ENCODE measurements at places on chromosomes 3 and 15.

DNA sequence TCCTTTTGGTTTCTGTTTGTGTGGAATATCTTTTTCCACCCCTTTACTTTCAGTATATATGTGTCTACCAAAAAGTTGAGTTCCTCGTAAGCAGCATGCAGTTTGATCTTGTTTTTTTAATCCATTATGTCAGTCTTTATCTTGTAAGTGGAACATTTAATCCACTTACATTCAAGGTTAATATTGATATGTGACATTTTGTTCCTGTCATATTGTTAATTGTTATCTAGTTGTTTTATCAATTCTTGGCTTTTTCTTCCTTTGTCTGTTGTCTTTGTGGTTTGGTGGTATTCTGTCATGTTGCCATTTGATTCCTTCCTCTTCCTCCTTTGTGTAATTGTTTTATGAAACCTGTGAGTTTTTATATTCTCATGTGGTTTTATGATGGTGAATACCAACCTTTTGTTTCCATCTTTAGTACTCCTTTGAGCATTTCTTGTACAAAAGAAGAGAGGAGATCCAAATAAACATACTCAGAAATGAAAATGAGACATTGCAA, 43.4 kb upstream of the XCR1 start:
- no peak overlapping the region for H3K4me3 ChIP-seq
- H3K27me3 ChIP-seq = no peaks in the 10 kb centered on the region
- no peaks in the 10 kb centered on the region for H3K36me3 ChIP-seq
- H3K4me1 ChIP-seq = no peaks in the 10 kb centered on the region
- no peak overlapping the region for H3K27ac ChIP-seq
- DNase-seq = no peak

- H3K4me3 ChIP-seq = no peak overlapping the region
- no peaks in the 10 kb centered on the region for H3K36me3 ChIP-seq
- H3K27me3 ChIP-seq = no peaks in the 10 kb centered on the region
- H3K4me1 ChIP-seq = no peaks in the 10 kb centered on the region
Measured at GRCh38 chr3:40057077-40057476, 247.7 kb downstream of the MYRIP start.

DNA sequence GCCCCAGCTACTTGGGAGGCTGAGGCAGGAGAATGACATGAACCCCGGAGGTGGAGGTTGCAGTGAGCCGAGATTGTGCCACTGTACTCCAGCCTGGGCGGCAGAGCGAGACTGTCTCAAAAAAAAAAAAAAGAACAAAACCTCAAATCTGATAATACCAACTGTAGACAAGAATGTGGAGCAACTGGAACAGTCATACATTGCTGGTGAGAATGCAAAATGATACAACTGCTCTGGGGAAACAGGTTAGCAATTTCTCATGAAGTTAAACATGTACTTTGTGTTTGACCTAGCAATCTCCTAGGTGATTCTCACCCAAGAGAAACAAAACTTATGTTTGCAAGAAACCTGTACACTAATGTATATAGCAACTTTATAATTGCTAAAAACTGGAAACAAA, 4.4 kb upstream of the VHL start:
- H3K4me3 ChIP-seq = no peak overlapping the region
- peaks cover 6% of the 10 kb centered on the region for H3K4me1 ChIP-seq
- DNase-seq = no peak
- no peaks in the 10 kb centered on the region for H3K27me3 ChIP-seq
- no peak overlapping the region for H3K27ac ChIP-seq

GRCh38 chr3:144229953-144230352, 258.3 kb downstream of the DIPK2A start:
- no peaks in the 10 kb centered on the region for H3K4me1 ChIP-seq
- no peak for DNase-seq
- no peaks in the 10 kb centered on the region for H3K27me3 ChIP-seq
- no peaks in the 10 kb centered on the region for H3K36me3 ChIP-seq

GRCh38 chr15:101168463-101168824, 83.4 kb downstream of the CHSY1 start:
- no peak overlapping the region for H3K4me3 ChIP-seq
- peaks cover 68% of the 10 kb centered on the region for H3K4me1 ChIP-seq
- H3K36me3 ChIP-seq = no peaks in the 10 kb centered on the region
- DNase-seq = no peak
